Esophagus muscularis mucosa (tissue), 4 donors: ENCODE measurements at places on chromosomes 12 and 14. TPM values are rescaled to one million over a fixed set of nuclear protein-coding genes. Genes with fewer than 3 reads are reported as not detected.

The LMNTD1 gene
- not detected for total RNA-seq

DNA sequence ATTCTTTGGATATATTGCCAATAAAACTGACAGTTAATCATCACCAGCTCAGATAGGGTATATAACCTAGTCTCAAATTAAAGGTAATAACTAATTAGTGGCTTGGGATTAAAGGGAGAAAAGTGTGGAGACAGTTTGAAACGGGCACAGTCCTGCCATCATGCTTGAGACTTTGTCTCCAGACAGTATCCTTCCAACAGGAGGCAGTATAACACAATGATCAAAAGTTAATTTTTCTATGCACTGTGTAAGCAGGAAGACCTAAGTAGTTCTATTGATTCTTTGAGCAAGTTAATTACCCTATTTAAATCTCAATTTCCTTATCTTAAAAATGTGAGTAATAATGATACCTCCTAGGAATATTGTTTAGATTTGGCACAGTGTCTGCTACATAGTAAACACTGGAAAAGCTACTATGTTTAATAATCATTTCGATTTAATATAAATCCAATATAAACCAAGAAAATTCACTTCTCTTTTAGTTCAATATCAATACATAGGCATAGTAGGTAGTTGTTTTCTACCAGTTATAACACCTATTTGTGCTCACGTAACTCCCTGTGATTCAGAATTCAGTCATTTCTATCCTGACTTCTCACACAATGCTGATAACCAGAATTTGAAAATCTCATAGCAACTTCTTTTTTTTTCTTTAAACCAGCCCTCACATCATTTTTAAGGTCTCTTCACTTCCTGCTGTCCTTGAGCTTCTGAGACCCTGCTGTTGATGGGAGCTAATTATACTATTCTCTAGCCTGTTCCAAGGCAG is 53.7 kb downstream of the GALNT4 start:
- no peak for DNase-seq
- no peaks in the 10 kb centered on the region for H3K27me3 ChIP-seq
- no peaks in the 10 kb centered on the region for H3K4me1 ChIP-seq
- H3K4me3 ChIP-seq, result no peak overlapping the region
- H3K27ac ChIP-seq, result no peak overlapping the region

- DNase-seq, result no peak
- no peak overlapping the region for H3K4me3 ChIP-seq
- H3K4me1 ChIP-seq, result no peaks in the 10 kb centered on the region
- H3K27ac ChIP-seq, result no peak overlapping the region
Observed at GRCh38 chr14:29982171-29982570, 54.5 kb upstream of the PRKD1 start.

GRCh38 chr12:25249931-25250738 is 594 bp downstream of the KRAS start:
- no peaks in the 10 kb centered on the region for H3K27me3 ChIP-seq
- peak overlapping the region; percentile 98 for H3K4me3 ChIP-seq
- DNase-seq, result no peak
- H3K27ac ChIP-seq, result peak overlapping the region; percentile 96
- H3K4me1 ChIP-seq, result peaks cover 40% of the 10 kb centered on the region

DNA sequence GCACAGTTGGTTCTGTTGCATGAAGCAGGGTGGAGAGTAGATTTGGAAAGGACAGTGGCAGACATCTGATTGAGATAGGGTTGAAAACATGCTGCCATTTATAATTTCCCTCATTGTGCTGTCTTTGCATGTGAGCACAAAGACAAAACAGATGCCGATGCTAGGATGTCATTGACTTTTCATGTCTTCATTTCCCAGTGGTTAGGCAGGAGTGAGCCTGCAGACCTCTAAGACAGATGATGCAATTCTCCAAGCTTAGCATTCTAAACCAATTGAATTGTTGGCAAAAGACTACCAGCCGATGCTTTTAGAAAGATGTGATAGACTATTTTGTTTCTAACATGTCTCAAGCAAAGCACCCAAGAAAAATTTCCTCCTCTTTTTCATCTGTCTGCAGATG is 37.1 kb upstream of the PELI2 start:
- no peak for DNase-seq
- H3K36me3 ChIP-seq, result no peaks in the 10 kb centered on the region
- no peaks in the 10 kb centered on the region for H3K4me1 ChIP-seq
- no peaks in the 10 kb centered on the region for H3K27me3 ChIP-seq

The IL31 gene
- not detected for total RNA-seq

- DNase-seq, result no peak
- H3K27ac ChIP-seq, result no peak overlapping the region
- H3K4me1 ChIP-seq, result peaks cover 45% of the 10 kb centered on the region
- peaks cover 16% of the 10 kb centered on the region for H3K27me3 ChIP-seq
- H3K36me3 ChIP-seq, result no peaks in the 10 kb centered on the region
Observed at GRCh38 chr12:57740656-57741412, 2.3 kb upstream of the AGAP2 start.

GRCh38 chr14:69263364-69263763 is 3.4 kb downstream of the GALNT16 start:
- no peaks in the 10 kb centered on the region for H3K27me3 ChIP-seq
- peak overlapping the region; percentile 28 for H3K27ac ChIP-seq
- DNase-seq, result no peak
- H3K4me3 ChIP-seq, result no peak overlapping the region
- H3K36me3 ChIP-seq, result no peaks in the 10 kb centered on the region

GRCh38 chr14:21070083-21070609 is at the start of gene ARHGEF40:
Gene ARHGEF40 (plus strand): TSS chr14:21070304. CDS start chr14:21070397, 93 bp downstream.
- no peaks in the 10 kb centered on the region for H3K27me3 ChIP-seq
- no peak for DNase-seq
- peak within 1 kb of the TSS; percentile 83 for H3K4me3 ChIP-seq
- H3K36me3 ChIP-seq, result peaks cover 23% of the 10 kb centered on the region
- H3K27ac ChIP-seq, result peak within 1 kb of the TSS; percentile 88

DNA sequence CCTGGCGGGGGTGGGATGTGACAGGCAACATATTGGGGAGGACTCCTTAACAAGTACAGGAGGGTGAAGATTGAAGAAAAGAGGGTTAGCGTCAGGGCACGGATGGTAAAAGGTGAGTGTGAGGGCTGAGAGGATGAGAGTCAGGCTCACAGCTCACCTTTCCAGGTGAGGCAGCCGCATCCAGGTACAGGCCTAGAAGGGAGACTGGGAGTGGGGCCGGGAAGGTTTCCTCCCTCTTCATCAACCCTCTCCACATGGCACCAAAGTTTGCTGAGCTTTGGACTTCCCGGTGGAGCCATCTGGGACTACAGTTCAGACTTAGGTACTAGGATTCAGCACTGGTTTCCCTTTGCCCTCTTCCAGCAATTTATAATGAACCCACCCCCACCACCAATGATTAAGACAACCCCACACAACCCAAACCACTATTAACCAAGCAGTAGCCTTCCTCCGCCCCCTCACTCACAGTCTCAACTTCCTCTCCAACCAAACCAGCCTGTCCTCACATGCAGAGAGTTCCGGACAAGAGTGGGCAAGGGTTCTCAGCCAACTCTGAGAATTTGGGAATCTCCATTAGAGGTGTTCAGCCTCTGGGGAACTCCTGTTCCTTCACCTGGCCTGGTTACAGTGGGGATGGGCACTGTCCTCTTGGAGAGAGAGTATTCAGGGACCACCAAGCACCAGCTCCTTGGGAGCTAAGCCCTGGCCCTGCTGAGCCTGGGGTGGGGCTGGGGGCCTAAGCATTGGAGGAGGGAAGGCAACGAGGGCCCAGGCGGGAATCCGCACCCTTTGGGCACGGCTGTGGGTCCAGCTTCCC is 2.4 kb upstream of the HOXC4 start:
- no peak overlapping the region for H3K4me3 ChIP-seq
- H3K27ac ChIP-seq, result no peak overlapping the region
- no peak for DNase-seq
- H3K36me3 ChIP-seq, result no peaks in the 10 kb centered on the region
- H3K27me3 ChIP-seq, result no peaks in the 10 kb centered on the region
- H3K4me1 ChIP-seq, result peaks cover 59% of the 10 kb centered on the region

- H3K36me3 ChIP-seq, result no peaks in the 10 kb centered on the region
- H3K27me3 ChIP-seq, result no peaks in the 10 kb centered on the region
- DNase-seq, result no peak
- peak overlapping the region; percentile 53 for H3K27ac ChIP-seq
- H3K4me3 ChIP-seq, result peak overlapping the region; percentile 37
Observed at GRCh38 chr14:101791919-101792572, 30.5 kb downstream of the PPP2R5C start.

The ASB2 gene
- total RNA-seq, result 164 TPM

The KLRD1 gene
- 0.83 TPM for total RNA-seq

GRCh38 chr12:107459641-107460040 is 226.0 kb upstream of the PWP1 start:
- no peaks in the 10 kb centered on the region for H3K36me3 ChIP-seq
- H3K27ac ChIP-seq, result no peak overlapping the region
- no peaks in the 10 kb centered on the region for H3K4me1 ChIP-seq
- DNase-seq, result no peak
- no peak overlapping the region for H3K4me3 ChIP-seq
- no peaks in the 10 kb centered on the region for H3K27me3 ChIP-seq

GRCh38 chr12:123991372-123991951 is 18.4 kb downstream of the ZNF664 start:
- H3K4me1 ChIP-seq, result peaks cover 9% of the 10 kb centered on the region
- peaks cover 46% of the 10 kb centered on the region for H3K36me3 ChIP-seq
- H3K27me3 ChIP-seq, result no peaks in the 10 kb centered on the region

The EML5 gene
- total RNA-seq, result 3.7 TPM

DNA sequence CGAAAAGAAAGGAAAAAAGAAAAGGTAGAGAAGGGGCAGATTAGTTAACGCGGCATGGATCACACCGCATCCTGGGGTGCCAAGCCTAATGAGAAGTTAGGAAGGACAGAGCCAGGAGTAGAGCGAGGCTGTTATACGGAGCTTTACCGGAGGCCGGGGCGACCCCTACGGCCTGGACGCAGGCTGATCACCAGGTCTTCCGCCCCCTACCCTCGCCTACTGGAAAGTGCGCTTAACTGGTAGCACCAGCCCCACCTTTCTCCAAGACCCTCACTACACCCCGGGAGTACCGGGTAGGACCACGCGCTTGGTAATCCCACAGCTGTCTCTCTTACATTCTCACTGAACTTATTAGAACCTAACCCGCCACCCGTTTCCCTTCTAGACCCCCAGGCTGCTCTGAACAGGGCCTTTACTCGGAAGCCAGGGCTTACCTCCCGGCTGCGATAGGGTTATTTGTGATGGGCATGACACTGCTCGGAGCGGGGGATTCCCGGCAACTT is 33.8 kb downstream of the WBP11 start:
- no peaks in the 10 kb centered on the region for H3K36me3 ChIP-seq
- peak overlapping the region; percentile 93 for H3K27ac ChIP-seq
- peak overlapping the region; percentile 74 for H3K4me3 ChIP-seq
- H3K27me3 ChIP-seq, result no peaks in the 10 kb centered on the region
- H3K4me1 ChIP-seq, result peaks cover 40% of the 10 kb centered on the region
- no peak for DNase-seq
